ENCODE measurements at places on chromosomes 2 and 18.

- no peak for DNase-seq
These were observed 26.0 kb downstream of the ADRA2B start for GRCh38 chr2:96090196-96090926.

- DNase-seq = no peak
These were observed 24.2 kb upstream of the MTCL1 start for GRCh38 chr18:8681196-8681595.

GRCh38 chr2:44975571-44976450 lies 33.4 kb downstream of the SIX2 start:
- no peak for DNase-seq

- DNase-seq = peak; percentile 60
These were observed 115.1 kb downstream of the EML6 start for GRCh38 chr2:54838585-54839035.

GRCh38 chr2:178109813-178110212 lies 2.4 kb upstream of the RBM45 start:
- DNase-seq = no peak

DNA sequence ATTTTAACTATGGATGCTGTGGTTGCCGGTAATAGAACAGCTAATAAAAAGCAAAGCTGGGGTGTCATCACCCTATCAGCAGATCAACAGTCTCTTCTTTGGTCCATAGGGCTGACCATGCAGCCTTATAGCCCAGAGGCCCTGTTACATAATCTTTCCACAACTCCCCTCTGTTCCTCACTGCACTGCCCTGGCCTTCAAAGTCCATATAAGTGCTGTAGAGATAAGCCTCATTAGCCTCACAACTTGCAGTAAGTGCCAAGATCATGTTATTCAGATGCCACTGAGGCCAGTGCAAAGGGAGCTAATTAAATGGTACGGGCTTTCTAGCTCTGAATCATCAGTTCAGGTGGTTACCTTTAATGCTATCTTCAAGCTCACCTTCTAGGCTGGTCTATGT lies 89.7 kb upstream of the CXCR4 start:
- DNase-seq = no peak

GRCh38 chr2:78465707-78466106 lies 559.8 kb upstream of the REG3G start:
- DNase-seq = no peak

- peak; percentile 40 for DNase-seq
These were observed 35.8 kb downstream of the CIB4 start for GRCh38 chr2:26605195-26605998.

DNA sequence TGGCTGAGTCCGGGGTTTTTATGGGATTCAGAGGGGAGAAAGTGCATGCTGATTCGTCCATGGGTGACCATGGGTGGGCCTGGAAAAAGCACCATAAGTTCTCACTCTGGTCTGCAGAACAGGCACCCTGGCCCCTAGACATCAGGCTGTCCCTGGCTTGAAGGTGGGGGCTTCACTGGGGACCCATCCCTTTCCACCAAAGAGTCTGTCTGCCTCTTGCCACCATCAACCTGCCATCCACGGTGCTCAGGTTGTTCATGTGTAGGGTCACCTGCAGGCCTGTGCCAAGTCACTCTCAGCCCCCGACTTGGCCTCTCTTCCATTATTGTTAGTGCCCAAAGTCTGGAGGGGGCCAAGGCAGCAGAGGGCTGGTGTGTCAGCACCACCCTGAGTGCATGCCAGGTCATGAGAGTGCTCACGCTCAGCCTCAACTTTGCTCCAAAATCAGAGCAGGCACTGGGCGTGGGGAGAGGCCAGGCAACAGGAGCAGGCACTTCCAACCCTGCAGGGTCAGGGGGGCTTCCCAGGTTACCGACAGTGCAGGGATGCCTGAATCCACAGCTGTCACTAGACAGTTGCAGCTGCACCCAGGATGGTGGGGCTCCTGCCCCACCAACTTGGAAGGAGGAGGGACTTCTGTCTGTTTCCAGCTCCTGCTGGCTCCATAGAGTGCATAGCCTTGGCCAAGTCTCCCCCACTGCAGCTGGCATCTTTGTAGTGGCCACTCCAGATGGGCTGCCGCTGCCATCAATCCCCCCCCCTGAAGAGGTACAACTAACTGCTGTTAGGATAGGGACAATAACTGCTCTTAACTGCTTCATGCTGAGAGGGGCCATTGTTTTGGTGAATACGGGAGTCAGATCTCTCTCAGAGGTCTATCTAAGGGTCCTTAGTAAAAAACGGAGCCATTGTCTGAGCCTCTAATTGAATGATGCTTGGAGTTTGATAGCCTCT lies 209.3 kb downstream of the AKAIN1 start:
- DNase-seq = no peak

- DNase-seq = no peak
These were observed 395.8 kb downstream of the LNPK start for GRCh38 chr2:175606010-175606841.

DNA sequence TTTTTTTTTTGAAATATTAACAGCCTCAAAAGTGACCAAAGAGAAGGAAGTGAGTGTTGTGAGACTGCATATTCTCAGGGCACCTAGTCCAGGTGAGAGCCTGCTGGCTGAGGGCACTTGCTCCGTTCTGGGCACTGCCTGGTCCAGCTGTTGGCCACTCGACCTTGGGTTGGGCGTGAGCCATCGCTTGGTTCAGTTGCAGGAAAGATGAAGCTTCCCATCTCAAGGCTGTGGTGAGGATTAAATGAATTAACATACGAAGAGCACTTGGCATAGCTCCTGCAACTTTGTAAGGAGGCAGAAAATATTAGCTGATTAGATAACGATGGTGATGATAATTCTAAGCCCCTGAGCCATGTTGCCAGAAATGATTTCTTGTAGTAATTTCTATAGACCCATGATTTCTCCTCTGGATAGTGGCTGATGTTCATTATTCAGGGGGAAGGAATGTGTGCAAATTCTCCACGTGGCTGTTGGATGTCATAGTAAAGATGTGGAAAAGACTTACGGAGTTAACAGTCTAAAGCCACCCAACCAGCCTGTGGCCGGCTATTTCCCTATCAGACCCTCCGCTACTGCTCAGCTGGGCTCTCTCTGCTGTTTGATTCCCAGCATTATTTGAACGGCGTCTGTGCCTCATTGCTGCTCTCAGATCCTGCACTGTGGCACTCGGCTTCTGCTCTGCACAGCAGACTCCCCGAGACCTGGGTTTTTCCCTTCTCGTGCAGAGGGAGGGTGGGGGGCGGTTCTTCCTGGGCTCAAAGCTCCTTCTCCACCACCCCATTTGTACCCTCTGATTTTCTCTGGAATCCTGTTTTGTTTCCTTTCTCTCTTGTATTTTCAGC lies 221.1 kb downstream of the GALR1 start:
- DNase-seq = no peak

- DNase-seq = no peak
These were observed 59.8 kb downstream of the SPRED2 start for GRCh38 chr2:65372619-65373018.

DNA sequence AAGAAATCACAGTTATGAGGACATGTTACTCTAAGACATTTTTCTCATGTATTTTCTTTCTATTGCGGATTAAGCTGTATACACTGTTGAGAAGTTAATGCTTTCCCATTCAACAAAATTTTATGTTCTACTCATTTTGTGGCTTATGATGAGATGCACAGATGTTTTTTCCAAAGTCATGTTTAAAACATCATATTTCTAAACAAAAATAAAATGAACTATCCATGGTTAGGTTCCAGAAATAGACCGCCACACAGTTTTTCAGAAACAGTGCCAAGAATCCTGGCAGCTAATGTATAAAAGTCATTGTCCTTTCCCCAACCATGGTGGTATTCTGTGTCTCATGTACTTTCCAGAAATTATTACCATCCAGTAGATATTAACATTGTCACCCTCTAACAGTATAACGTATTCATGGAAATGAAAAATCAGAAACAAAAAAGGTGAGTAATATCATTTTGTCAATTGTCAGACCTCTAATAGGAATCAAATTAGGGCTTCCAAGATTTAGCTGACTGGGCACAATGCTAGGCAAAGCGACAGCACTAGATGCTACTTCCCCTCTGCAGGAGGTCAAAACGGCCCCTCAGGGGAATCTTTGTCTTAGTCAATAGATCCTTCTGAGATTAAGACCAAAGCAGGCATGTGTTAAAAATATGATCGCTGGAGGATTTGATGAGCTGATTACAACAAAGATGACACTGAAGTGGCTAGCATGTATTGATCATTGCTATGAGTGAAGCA lies 54.4 kb upstream of the ZNF397 start:
- DNase-seq = no peak

- peak; percentile 57 for DNase-seq
These were observed 1.1 kb upstream of the SATB2 start for GRCh38 chr2:199458806-199459285.

- DNase-seq = no peak
These were observed 25.3 kb upstream of the RPL31 start for GRCh38 chr2:100976645-100977391.

GRCh38 chr2:230008708-230009066 lies 60.0 kb downstream of the SLC16A14 start:
- no peak for DNase-seq

- no peak for DNase-seq
These were observed 13.5 kb upstream of the SFXN5 start for GRCh38 chr2:73084971-73085370.

- DNase-seq = no peak
These were observed 372.2 kb downstream of the DSEL start for GRCh38 chr18:67144329-67144728.

GRCh38 chr2:85706063-85706462 lies 11.9 kb downstream of the GNLY start:
- DNase-seq = no peak

GRCh38 chr2:57554348-57554747 lies 492.3 kb upstream of the VRK2 start:
- no peak for DNase-seq

GRCh38 chr18:50507120-50507590 lies 52.7 kb upstream of the MAPK4 start:
- peak; percentile 30 for DNase-seq

- DNase-seq = no peak
These were observed 201.2 kb downstream of the SLC4A10 start for GRCh38 chr2:161825429-161825828.

GRCh38 chr2:232365621-232366321 lies 12.8 kb upstream of the ALPP start:
- DNase-seq = no peak

- DNase-seq = no peak
These were observed 17.8 kb downstream of the SERPINB13 start for GRCh38 chr18:63604791-63605567.

GRCh38 chr2:241870611-241871537 lies 1.3 kb downstream of the RTP5 start:
- no peak for DNase-seq

- DNase-seq = no peak
These were observed 17.5 kb downstream of the C2orf69 start for GRCh38 chr2:199928626-199929025.

DNA sequence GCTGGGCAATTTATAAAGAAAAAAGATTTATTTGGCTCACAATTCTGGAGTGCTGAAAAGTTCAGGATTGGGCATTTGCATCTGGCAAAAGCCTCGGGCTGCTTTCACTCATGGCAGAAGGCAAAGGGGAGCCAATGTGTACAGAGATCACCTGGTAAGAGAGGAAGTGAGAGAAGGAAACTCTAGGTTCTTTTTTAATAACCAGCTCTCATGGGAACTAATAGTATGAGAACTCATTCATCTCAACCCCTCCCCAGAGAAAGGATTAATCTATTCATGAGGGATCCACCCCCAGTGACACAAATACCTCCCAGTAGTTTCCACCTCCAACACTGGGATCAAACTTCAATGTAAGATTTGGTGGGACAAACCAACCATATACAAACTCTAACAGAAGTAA lies 129.0 kb downstream of the EVA1A start:
- no peak for DNase-seq

DNA sequence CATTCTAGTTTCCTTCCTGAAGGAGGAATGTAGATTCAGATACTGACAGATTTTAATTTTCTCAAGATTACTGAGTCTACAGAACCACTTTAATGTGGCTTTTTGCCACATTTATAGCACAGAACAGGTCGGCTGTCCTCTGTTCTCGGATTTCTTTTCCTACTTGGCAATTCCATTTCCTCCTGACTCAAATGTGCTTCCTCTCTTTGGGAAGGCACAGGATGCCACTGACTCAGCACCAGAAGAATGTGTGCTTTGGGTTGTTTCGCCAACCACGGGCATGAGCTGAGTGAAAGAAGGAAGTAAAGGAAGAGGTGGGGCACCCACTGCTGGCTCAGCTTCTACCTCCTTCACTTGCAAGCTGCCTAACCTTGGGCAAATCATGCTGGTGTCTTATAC lies 970.6 kb upstream of the ACVR2A start:
- DNase-seq = no peak

- no peak for DNase-seq
These were observed 367.0 kb upstream of the RAB12 start for GRCh38 chr18:8242151-8242696.

DNA sequence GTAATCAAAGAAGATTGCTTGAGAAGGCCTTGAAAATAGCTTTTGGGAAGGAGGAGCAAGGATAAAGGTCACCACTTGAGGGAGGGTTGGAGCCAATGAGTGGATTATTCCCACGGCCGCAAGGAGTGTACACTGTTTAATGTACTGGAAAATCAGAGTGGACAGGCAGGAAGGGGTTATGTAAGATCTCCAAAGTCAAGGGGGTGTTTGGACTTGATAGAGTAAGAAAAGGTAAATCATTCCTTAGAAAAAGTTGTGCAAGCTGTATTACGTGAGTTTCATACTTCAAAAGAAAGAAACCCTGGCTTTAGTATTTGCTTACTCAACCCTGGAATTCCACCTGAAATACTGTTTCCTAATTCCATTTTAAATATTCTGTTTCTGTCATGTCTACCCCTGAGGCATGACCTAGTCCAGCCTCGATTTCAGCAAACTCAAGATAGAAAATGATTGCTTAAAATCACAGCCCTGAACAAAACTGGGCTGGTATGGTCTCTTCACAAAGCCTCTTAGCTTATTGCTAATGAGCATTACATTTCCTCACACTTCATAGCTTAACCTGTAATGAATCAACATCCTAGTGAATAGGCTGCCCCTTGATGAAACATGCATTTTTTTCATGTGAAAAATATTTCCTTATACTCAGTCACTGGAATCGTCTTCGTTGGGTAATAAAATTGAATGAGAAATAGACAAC lies 1.1 kb downstream of the MREG start:
- DNase-seq = no peak

GRCh38 chr2:197599285-197599965 lies 76.0 kb downstream of the RFTN2 start:
- DNase-seq = no peak

- no peak for DNase-seq
These were observed 622 bp downstream of the LRP2 start for GRCh38 chr2:169361706-169362117.

GRCh38 chr18:40866013-40866645 lies 1088.9 kb upstream of the PIK3C3 start:
- DNase-seq = no peak

- no peak for DNase-seq
These were observed 7.9 kb downstream of the MTERF4 start for GRCh38 chr2:241094172-241094571.

DNA sequence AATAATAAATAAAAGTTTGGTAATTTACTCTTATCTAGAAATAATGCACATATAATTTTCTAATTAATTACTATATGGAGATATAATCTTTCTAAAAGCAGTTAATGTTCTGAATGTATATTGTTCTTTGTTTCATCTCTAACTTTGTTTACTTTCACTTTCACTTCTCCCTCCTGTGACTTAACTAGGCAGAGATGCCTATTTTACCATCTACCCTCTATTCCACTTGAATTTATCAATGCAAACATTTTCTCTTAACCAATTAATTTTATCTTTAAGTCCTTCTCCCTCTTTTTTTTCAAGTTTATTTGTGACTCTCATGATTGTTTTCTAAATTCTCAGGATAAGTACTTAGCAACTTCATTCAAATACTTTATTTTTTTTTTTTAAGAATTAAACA lies 55.1 kb upstream of the IL1RL1 start:
- DNase-seq = no peak

GRCh38 chr2:108418416-108418815 lies 30.6 kb upstream of the GCC2 start:
- no peak for DNase-seq

All from ovary (tissue), 10 donors.